ENCODE measurements at places on chromosomes 3 and 15.

DNA sequence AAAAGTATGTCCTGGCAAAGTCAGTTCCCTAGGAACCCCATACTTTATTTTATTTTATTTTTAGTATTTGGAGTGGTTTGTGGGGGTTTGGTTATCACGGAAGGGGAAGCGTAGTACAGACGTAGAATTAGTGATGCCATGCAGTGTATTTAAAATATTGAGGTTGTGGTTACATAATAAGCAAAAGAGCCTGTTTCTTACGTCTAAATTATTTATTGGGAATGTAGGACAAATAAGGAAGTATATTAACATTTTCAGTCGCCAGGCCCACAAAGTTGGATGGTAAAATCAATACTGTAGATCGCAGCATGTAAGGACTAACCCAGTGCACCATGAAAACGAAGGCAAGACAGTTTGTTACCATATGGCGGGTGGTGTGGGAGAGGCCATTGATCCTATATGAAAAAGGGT lies 558 bp downstream of the DTWD1 start:
- DNase-seq: no peak

GRCh38 chr3:188602620-188603019 lies 448.7 kb downstream of the LPP start:
- no peak for DNase-seq

DNA sequence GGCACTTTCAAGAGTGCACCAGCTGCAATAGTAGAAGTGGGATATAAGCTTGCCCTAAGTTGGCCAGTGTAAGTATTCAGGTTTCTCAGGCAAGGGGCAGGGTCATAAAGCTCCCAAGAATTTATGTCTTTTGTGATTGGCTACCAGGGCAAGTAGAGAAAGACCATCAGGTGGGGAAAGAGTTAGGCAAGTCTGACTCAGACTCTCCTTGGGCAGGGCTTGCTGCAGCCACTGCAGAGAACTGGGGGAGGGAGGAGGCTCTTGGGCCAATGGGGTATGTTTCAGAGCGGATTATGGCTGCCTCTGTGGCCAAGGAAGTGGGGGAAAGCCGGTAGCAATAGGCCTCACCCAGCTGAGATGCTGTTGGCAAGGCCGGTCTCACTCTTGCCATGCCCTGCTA lies 44.6 kb upstream of the SLC25A36 start:
- DNase-seq: no peak

GRCh38 chr3:188868803-188869202 lies 303.0 kb upstream of the TPRG1 start:
- no peak for DNase-seq

- no peak for DNase-seq
Measured at GRCh38 chr3:97914388-97914787, 57.8 kb downstream of the RIOX2 start.

DNA sequence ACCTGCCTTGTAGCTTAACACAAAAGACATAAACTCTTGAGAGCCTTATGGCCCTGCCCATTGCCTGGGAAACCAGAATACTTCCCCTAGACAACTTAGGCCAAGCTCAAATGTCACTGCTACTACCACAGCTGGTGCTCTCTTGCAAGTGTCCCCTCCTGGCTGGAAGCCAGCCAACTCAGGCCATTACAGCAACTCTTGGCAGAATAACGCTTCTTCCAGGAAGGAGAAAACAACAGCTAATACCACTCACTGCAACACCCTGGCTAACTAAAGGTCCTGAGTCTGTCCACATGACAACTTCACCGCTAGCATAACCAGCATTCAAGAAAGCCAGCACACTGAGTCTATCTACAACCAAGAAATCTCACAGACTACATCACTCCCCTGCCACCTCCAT lies 5.1 kb upstream of the B4GALT4 start:
- DNase-seq: no peak

- DNase-seq: peak; percentile 7
Measured at GRCh38 chr3:179513862-179514261, 48.9 kb upstream of the ACTL6A start.

GRCh38 chr3:177034832-177035475 lies 162.3 kb downstream of the TBL1XR1 start:
- DNase-seq: no peak

DNA sequence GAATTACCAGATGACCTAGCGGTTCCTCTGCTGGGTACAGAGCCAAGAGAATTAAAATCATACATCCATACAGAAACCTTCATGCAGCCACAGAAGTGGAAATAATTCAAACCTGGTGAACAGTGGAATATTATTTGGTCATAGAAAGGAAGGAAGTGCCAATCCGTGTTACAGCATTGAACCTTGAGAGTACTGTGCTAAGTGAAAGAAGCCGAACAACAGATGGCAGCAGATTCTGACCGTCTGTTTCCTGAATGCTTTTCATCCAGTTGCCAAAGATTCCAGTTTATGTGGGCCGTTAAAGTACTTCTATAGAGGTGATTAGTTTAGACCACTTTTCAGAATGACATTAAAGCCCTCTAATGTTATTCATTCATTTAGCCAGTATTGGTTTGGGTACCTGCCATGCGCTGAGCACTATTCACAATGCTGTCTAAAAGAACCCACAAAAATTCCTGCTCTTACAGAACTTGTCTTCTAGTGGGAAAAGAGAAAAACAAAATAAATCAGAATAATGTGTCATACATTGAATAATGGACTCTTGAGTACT lies 45.8 kb upstream of the SENP5 start:
- DNase-seq: no peak

GRCh38 chr3:197547306-197548011 lies 8.3 kb downstream of the BDH1 start:
- no peak for DNase-seq

DNA sequence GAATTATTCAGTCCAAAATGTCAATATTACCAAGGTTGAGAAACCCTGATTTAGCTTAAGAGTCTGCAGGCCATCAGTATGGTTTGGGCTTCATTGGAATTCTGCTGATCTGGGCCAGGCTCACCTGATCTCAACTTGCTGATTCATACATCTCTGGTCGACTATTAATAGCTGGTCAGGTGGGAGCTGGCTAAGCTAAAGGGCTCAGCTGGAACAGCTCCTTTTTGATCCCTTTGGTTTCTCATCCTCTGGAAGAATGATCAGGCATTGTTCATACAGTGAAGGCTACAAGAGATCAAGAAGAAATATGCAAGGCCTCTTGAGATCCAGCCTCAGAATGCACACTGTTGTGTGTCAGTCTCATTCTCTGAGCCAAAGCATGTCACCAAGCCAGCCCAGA lies 123.3 kb upstream of the MME start:
- DNase-seq: no peak

DNA sequence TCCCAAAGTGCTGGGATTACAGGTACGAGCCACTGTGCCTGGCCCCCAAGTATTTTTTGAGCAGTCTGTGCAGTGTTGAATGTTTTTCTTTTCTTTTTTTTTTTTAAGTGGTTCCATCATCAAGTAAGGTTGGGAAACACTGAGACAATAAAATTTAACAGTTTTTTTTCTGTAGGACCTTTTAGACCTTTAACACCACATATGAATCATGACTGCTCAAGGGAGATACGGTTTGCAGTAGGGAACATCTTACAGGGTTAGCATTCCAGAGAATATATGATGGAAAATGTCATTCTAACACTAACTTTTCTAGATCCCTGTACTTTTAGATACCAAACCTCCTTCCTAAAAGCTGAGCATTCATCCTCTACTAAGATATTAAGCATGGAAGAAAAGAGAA lies 41.7 kb downstream of the SNX4 start:
- DNase-seq: peak; percentile 27

DNA sequence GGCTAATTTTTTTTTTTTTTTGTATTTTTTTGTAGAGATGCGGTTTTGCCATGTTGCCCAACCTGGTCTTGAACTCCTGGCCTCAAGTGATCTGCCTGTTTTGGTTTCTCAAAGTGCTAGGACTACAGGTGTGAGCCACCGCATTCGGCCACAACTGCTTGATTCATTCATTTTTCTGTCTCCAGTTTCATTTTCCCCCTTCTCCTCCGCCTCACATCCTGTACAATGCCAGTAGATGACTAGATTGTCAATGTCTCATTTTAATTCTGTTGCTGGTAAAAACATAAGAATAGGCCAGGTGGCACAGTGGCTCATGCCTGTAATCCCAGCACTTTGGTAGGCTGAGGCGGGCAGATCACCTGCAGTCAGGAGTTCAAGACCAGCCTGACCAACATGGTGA lies 12.0 kb upstream of the ZNF592 start:
- no peak for DNase-seq

GRCh38 chr15:54579855-54580254 lies 601.6 kb downstream of the UNC13C start:
- DNase-seq: no peak

DNA sequence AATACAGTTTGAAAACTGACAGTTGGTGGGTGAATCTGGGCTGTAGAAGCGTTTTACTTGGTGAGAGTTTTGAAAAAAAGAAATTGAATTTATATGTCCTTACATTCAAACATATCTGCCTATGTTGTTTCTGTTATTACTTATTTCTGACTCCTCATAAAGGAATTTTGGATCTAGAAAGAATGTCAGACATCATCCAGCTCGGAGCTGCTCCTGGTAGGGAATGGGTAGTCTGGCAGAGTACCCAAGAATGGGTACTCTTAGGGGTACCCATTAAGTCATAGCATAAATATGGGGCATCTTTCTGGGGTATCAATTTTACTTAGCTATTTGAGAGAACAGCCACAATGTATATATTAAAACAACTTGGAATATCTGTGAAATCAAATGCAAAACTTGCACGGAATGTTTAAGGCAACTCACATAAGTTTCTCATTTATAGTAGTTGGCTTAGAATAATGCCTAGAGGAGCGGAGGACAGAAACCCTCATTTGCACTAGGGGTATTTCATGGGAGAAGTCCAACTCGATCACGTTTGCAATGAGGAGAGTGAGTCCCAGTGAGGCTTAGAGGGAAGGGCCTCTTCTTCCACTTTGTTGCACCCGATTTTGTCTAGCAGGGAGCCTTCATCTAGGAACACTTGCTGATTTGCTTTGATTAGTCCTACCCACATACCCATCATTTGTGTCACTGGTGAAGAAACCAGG lies 2.4 kb upstream of the LARP6 start:
- DNase-seq: no peak

- DNase-seq: no peak
Measured at GRCh38 chr15:61835496-61836106, 224.6 kb downstream of the VPS13C start.

GRCh38 chr3:41141433-41142167 lies 57.7 kb upstream of the CTNNB1 start:
- DNase-seq: no peak

GRCh38 chr3:19267040-19267439 lies 118.7 kb downstream of the KCNH8 start:
- no peak for DNase-seq

GRCh38 chr3:64799606-64800005 lies 111.8 kb upstream of the ADAMTS9 start:
- DNase-seq: no peak

- no peak for DNase-seq
Measured at GRCh38 chr15:57363661-57364060, 12.6 kb upstream of the CGNL1 start.

GRCh38 chr15:70523192-70523591 lies 240.2 kb downstream of the UACA start:
- DNase-seq: no peak

- no peak for DNase-seq
Measured at GRCh38 chr15:39784125-39784524, 1.5 kb upstream of the FSIP1 start.

GRCh38 chr3:190618330-190619030 lies 104.6 kb downstream of the IL1RAP start:
- DNase-seq: no peak

GRCh38 chr3:25783661-25784512 lies 644 bp upstream of the NGLY1 start:
- DNase-seq: no peak

- DNase-seq: no peak
Measured at GRCh38 chr3:155516439-155516838, 223.0 kb upstream of the STRIT1 start.

DNA sequence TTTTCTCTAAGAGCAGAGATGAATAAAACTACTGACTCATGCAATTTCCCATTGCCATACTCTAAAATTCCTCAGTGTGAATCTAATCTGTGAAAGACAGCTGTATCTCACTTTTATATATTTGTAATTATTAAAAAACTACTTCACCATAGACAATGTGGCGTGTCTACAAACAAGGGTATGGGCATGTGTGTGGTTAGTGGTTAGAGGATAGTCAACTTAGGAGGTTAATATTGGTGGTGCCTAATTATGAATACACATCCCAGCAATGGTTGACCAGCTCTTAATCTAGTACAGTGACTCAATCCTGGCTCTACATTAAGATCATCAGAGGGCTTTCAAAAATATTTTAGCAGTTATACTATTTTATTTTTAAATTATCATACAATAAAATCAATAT lies 94.5 kb downstream of the GOLIM4 start:
- DNase-seq: no peak

GRCh38 chr3:158519776-158520175 lies 51.2 kb upstream of the MLF1 start:
- no peak for DNase-seq

DNA sequence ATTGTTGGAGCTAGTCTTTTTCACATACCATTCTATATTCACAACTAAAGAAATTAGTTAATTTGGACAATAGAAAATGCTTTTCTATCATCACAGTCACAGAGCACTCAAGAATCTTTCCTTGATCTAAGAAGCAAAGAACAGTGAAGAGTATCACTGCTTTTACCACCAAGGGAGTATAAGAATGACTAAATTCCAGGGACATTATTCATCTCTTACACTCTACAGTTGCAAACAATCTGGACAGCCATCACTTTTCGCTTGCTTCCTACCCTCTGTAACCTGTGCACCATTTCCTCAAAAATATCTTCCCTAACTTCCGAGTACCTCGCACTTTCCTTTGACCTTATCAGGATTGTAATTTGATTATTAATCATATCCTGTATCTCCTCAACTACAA lies 359.5 kb upstream of the TMCO5A start:
- DNase-seq: no peak

- DNase-seq: no peak
Measured at GRCh38 chr3:64061628-64062027, 38.3 kb upstream of the PSMD6 start.

- DNase-seq: no peak
Measured at GRCh38 chr3:38141173-38141951, 2.9 kb downstream of the MYD88 start.

DNA sequence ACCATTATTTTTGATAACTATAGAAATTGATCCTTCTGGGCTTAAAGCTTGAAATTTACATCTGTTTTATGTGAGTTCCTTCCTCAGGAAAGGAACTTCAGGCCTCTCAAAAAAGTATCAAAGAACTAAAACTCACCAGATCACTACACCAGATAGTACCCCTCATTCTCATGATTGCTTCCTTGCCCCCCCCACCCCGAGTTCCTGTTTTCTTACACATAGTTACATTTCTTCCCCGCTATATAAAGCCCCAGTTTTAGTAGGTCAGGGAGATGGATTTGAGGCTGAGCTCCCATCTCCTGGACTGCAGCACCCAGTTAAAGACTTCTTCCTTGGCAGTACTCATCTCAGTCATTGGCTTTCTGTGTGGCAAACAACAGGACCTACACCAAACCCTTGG lies 80.3 kb upstream of the HRH1 start:
- no peak for DNase-seq

DNA sequence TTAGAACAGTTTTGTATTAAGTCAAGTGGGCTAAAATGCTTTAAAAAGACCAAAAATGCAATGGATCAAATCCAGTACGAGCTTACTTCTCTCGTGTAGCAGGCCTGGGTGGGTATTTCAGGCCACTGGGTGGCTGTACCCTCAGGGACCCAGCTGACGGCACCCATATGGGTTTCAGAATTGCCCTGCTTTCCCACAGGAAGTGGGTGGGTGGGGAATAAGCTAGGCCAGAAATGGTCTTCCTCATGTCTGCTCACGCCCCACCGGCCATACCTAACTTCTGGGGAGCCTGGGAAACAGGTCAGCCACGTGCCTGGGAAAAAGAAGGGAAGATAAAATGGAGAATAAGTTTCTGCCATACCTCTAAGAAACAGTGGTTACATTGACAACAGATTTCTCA lies 20.3 kb downstream of the GPR160 start:
- DNase-seq: no peak
